ENCODE measurements at places on chromosomes 16 and 17.

DNA sequence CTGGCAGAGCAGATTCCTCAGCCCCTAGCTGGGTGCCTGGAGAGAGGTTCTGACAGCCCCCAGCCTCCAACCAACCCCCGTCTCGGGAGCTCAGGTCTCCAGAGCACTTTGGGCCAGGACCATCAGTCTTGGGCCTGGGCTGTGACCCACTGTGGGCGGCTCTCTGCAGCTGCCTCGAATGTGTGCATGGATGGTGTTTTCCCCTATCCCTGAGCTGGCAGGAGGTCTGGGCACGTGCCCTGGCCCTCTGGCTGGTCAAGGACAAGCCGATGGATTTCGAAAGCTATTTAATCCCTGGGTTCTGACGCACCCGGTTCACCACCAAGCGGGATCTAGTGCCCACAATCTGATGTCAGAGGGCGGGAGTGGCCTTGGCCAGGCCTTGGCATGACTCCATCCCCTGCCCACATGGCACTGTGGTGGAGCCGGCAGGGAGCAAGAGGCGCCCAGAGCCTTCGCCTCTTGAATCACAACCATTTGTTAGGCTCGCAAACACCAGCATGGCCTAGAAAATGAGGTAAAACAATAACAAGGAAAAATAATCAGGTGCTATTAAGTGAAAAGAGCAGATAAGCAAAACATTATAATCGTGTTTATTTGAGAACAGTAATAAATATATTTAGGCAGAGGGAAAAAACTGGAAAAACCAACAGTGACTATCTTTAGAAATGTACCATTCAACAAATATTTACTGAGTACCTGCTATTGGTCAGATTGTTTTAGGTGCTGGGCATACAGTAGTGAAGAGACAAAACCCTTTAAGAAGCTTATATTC lies 69.3 kb upstream of the TOB1 start:
- DNase-seq, result peak; percentile 6

DNA sequence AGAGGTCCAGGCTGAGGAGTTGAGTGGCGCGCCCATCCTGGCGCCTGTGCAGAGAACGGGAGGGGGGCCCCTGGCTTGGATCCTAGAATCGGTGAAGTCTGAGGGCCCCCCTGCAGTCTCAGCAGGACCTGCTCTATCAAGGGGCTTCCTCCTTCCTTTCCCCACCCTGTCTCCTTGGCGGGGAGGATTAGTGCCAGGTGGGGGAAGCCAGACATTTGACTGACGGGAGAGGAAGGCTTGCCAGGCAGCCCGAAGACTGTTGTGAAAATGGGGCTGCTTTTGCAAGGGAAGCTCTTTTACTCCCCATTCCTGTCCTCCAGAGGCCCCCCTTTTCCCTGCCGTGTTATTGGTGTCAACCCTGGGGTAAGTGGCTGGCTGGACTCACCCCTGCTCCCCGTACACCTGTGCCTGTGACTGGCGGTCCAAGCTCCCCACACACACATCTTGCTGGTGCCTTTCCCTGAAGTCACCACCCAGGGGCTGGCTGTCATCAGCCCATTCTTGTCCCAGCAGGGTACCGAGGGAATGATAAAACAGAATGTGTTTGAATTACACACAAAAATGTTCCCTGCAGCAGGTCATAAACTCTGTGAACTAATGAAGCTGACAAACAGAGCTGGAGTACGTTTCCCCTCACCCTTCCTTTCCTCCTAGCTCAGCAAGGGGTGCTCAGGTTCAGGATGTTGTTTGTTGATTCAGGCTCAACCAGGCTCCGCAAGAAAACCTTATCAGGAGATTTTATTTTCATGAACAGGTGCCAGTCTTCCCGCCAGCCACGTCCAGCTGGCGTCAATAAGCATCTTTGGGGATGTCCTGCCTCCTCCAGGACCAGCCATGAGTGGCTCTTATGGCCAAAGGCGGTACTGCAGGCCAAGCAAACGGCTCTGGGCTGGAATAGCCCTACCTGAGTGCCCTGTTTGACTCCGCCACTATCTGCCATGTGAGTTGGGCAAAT lies 4.4 kb upstream of the ARMC7 start:
- DNase-seq, result no peak

GRCh38 chr17:50451943-50452629 lies 16.6 kb downstream of the CHAD start:
- DNase-seq, result no peak

- peak; percentile 18 for DNase-seq
Measured at GRCh38 chr16:81838794-81839193, 59.7 kb downstream of the PLCG2 start.

DNA sequence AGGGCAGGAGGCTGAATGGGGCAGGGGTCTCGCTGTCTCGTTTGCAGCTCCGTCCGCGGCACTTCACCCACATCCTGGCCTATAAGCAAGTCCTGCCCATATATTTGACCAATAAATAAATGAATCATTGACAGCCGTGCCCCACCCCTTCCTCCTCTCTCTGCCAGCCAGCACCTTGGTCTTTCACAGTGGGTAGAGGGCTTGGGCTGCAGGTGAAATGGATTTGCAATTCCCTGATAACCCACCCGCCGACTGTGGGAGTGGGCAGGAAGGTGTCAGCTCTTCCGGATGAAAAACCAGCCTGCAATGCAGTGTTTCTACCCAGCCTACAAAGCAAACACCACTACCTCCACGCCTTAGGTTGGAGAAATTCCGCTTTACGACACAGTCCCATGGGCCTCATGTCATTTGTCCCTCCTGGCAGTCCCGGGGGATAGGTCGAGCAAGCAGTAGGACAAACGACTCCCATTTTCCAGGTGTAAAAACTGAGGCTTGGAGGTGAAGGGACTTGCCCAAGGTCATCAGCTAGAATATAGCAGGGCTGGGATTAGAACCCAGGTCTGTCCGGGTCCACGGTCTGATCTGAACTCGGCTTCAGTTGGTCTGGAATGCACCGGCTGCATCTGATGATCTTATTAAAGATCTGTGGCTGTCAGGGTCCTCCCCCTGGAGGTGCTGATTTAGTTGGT lies 79.0 kb downstream of the ABCC1 start:
- DNase-seq, result no peak

- DNase-seq, result no peak
Measured at GRCh38 chr17:68676856-68677255, 75.7 kb upstream of the FAM20A start.

DNA sequence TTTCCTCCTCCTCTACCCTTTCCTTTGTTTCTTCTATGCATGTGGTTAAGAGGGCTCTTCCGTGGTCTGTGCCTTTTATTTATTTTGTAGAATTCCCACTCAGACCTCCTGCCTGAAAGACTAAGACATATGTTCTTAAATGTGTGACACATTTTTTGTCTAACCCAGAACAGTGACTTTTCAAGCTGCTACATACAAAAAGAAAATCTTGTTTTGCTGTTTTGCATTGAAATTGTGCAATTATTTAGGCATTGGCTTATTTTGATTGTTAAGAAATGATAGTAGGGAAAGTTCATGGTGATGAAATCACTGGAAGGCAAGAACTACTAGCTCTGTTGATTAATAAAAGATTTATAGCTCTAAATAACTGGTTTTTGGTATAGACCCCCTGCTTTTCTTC lies 76.8 kb downstream of the TUBD1 start:
- peak; percentile 17 for DNase-seq

- DNase-seq, result no peak
Measured at GRCh38 chr16:73268366-73268993, 220.6 kb upstream of the ZFHX3 start.

GRCh38 chr17:57580055-57580739 lies 164.9 kb downstream of the CCDC182 start:
- no peak for DNase-seq

DNA sequence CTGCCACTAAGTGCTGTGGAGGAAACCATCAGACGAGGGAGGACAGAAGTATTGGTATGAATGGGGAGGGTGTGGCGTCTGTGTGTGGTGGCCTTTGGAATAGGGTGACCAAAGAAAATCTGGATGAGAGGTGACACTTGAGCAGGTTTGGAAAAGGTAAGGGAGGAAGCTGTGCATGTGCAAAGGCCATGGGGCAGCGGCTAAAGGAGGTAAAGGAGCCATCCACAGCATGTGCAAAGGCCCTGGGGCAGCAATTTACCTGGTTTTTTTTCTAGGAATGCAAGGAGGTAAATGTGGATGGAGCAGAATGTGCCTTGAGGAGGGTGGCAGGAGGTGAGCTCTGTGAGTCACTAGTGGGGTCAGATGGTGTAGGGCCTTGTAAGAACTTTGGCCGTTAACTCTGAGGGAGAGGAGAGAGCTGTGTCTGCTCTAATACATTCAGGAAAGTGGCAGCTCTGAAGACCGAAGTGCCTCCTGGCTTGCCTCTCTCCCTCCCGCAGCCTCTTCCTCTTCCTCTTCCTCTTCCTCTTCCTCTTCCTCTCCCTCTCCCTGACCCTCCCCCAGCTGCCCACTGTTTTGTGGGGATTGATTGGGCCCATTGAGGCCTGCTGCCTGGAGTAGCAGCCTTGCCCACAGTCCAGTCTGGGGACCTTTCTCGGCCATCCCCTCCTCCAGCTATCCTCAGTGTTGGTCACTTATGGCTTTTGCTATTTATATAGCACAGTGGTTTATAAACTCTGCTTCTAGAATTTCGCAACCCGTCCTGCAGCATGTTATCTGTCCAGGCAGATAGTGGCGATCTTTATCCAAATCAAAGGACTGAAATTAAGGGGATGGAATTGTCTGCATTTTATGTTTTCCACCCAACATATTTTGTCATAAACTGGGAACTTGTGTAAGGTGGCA lies 38.7 kb downstream of the CMIP start:
- peak; percentile 20 for DNase-seq

- no peak for DNase-seq
Measured at GRCh38 chr16:4062212-4062802, 53.9 kb downstream of the ADCY9 start.

GRCh38 chr16:49019831-49020230 lies 261.8 kb downstream of the CBLN1 start:
- DNase-seq, result no peak

DNA sequence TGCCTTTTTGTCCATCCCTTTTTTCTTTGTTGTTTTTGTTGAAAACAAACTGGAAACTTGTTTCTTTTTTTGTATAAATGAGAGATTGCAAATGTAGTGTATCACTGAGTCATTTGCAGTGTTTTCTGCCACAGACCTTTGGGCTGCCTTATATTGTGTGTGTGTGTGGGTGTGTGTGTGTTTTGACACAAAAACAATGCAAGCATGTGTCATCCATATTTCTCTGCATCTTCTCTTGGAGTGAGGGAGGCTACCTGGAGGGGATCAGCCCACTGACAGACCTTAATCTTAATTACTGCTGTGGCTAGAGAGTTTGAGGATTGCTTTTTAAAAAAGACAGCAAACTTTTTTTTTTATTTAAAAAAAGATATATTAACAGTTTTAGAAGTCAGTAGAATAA lies 4.9 kb downstream of the SOX9 start:
- no peak for DNase-seq

GRCh38 chr17:47789611-47790561 lies 31.7 kb downstream of the OSBPL7 start:
- peak; percentile 15 for DNase-seq

DNA sequence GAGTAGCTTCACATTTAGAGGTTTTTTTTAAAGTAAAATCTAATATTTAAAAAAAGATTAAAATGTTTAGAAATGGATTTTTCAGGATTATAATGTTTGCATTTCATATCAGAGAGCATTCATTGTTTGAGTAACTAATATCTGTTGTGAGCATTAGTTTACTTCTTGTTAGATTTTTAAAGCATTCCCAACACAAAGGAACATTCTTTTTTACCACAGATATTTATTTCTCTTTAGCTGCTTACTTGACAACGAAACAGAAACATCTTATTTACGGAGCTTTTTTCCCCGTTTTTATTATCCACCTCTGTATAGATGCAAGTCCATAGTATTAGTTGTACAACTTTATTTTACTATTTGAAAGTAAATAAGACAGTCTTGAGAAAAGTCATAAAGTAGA lies 53.0 kb downstream of the NFAT5 start:
- DNase-seq, result no peak

GRCh38 chr16:71811261-71811803 lies 2.7 kb upstream of the AP1G1 start:
- no peak for DNase-seq

DNA sequence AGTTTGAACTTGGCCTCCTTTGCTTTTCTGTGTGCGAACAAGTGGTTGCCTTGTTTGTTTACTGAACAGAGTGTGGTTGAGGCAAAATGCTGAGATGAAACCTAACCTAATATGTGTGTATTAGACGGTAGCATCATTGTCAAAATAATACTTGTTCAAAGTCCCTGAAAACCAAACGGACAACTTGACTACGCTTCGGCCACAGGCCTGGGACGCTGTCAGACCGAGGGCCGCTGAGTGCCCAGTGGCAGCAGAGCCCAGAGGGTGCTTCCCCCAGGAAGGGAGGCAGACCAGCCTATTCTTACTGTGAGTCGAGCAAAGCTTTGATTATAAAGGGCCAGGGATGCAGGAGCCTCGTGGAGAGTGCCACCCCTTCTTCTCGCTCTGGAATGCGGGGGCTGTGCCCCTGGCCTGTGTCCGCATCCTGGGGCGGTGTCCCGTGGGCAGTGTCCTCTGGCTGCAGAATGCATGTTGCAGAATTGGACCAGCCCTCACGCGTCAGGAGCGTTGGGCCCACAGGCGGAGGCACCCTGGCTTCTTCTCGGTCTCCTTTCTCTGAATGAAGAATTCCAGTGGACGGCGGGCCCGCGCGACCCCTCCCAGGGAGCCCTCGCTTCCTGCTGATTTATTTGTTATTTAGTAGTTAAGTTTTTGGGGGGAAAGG lies 5.2 kb downstream of the ACSF3 start:
- no peak for DNase-seq

GRCh38 chr16:28189245-28189644 lies 22.5 kb downstream of the XPO6 start:
- peak; percentile 48 for DNase-seq

GRCh38 chr16:2385190-2385836 lies 43.9 kb upstream of the CCNF start:
- DNase-seq, result no peak

Measured in HCEC 1CT (cell line).